ENCODE measurements at places on chromosomes 16 and 17. TPM values are rescaled to one million over a fixed set of nuclear protein-coding genes. Genes with fewer than 3 reads are reported as not detected.

- peaks cover 50% of the 10 kb centered on the region for H3K4me1 ChIP-seq
- DNase-seq: no peak
- H3K36me3 ChIP-seq: peaks cover 13% of the 10 kb centered on the region
- no peaks in the 10 kb centered on the region for H3K27me3 ChIP-seq
Observed at GRCh38 chr16:75114179-75114945, 2.2 kb downstream of the LDHD start.

DNA sequence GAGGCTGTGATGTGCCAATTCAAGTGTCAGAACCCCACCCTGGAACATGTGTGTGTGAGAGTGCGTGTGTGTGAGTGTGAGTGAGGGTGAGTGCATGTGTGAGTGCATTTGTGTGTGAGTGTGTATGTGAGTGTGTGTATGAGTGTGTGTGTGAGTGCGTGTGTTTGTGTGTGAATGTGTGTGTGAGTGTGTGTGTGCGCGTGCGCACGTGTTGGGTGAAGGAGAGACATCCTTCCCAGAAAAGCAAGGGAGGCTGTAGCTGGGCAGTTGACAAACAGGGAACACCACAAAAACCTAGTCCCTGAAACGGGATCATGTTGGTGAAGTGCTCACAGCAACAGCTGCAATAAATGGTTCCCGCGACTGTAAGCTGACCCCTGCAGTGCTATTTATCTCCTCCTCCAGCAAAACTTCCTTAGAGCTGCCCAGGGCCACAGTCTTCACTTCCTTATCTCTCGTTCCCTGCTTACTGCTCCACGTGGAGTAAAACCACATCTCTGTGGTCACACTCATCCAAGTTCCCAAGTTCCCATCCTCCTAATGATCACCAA is 40.1 kb upstream of the RPL38 start:
- no peak overlapping the region for H3K4me3 ChIP-seq
- no peak overlapping the region for H3K27ac ChIP-seq
- no peaks in the 10 kb centered on the region for H3K27me3 ChIP-seq
- no peaks in the 10 kb centered on the region for H3K36me3 ChIP-seq
- DNase-seq: no peak
- H3K4me1 ChIP-seq: no peaks in the 10 kb centered on the region

- H3K27me3 ChIP-seq: no peaks in the 10 kb centered on the region
- H3K36me3 ChIP-seq: no peaks in the 10 kb centered on the region
- H3K4me3 ChIP-seq: no peak overlapping the region
- DNase-seq: no peak
Observed at GRCh38 chr17:77006971-77007649, 133.7 kb upstream of the SEC14L1 start.

The KRT36 gene
- total RNA-seq: not detected

The MSLN gene
- not detected for total RNA-seq

All from esophagus muscularis mucosa (tissue), 4 donors.